ENCODE measurements at places on chromosomes 6 and 20. TPM values are rescaled to one million over a fixed set of nuclear protein-coding genes. Genes with fewer than 3 reads are reported as not detected.

DNA sequence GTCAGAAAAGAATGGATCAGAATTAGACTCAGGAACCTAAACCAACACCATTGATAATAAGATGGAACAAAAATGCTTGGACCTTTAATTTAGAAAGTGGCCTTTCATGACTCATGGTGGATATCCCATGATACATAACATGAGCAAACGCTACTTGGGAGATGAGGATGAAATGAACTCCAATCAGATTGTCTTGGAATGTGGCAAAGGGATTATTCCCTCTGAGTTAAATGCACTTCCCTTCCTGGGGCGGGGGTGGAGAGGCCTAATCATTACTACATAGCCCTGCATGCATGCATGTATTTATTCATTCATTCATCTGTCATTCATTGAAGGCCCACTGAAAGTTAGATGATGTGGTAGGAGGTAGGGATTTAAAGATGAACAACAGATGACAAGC, 174.0 kb downstream of the AIG1 start:
- no peak for DNase-seq
- H3K27ac ChIP-seq, result no peak overlapping the region
- H3K36me3 ChIP-seq, result peaks cover 1% of the 10 kb centered on the region
- no peaks in the 10 kb centered on the region for H3K27me3 ChIP-seq
- H3K4me3 ChIP-seq, result no peak overlapping the region

DNA sequence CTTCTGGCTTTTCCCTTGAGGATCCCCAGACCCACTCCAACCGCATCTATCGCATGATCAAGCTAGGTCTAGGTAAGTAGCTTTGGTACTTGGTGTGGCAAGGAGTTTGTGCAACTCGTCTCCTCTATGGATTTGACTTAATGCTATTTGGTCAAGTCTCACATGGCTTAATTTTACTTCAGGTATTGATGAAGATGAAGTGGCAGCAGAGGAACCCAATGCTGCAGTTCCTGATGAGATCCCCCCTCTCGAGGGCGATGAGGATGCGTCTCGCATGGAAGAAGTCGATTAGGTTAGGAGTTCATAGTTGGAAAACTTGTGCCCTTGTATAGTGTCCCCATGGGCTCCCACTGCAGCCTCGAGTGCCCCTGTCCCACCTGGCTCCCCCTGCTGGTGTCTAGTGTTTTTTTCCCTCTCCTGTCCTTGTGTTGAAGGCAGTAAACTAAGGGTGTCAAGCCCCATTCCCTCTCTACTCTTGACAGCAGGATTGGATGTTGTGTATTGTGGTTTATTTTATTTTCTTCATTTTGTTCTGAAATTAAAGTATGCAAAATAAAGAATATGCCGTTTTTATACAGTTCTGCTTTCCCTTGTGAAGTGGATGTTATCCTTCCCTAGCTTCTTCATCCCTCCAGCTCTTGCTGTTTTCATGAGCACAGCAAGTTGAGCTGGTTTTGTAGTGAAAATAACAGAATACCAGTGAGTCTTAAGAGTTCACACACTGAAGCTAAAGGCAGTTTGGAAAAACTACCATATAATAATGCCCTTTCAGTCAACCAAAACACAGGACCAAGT, 3.8 kb downstream of the SLC35B2 start:
- peak; percentile 79 for DNase-seq
- H3K36me3 ChIP-seq, result peaks cover 34% of the 10 kb centered on the region
- H3K4me3 ChIP-seq, result peak overlapping the region; percentile 2
- H3K27ac ChIP-seq, result peak overlapping the region; percentile 87
- H3K4me1 ChIP-seq, result peaks cover 86% of the 10 kb centered on the region
- H3K27me3 ChIP-seq, result no peaks in the 10 kb centered on the region

DNA sequence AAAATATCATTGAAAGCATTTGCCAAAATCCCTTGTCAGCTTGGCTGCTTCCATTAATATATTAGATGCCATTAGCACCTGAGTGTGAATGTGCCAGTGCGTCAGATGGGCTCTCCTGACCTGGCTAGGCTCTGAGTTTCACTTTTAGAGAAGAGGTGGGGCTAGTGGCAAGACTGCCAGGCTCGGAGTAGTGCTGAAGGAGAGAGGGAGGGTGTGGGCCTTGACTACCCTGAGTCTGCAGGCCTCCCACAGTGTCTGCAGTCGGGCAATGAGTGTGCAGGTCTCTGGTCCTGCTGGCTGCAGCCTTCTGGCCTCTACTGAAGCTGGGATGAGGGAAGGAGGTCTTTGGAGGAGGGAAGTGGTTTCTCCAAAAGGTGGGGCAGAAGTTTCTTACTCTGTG, 34.6 kb upstream of the PNPLA1 start:
- H3K27ac ChIP-seq, result no peak overlapping the region
- no peaks in the 10 kb centered on the region for H3K36me3 ChIP-seq
- DNase-seq, result no peak
- H3K4me3 ChIP-seq, result no peak overlapping the region

GRCh38 chr6:95365454-95365853, 211.9 kb upstream of the MANEA start:
- no peaks in the 10 kb centered on the region for H3K4me1 ChIP-seq
- no peak for DNase-seq
- no peaks in the 10 kb centered on the region for H3K36me3 ChIP-seq
- no peak overlapping the region for H3K4me3 ChIP-seq
- no peak overlapping the region for H3K27ac ChIP-seq

GRCh38 chr20:40370800-40371199, 318.2 kb downstream of the MAFB start:
- no peaks in the 10 kb centered on the region for H3K36me3 ChIP-seq
- no peaks in the 10 kb centered on the region for H3K27me3 ChIP-seq
- no peak overlapping the region for H3K27ac ChIP-seq
- no peak overlapping the region for H3K4me3 ChIP-seq

- no peaks in the 10 kb centered on the region for H3K4me1 ChIP-seq
- H3K27ac ChIP-seq, result no peak overlapping the region
- H3K4me3 ChIP-seq, result no peak overlapping the region
- H3K36me3 ChIP-seq, result no peaks in the 10 kb centered on the region
- DNase-seq, result no peak
Measured at GRCh38 chr20:6575912-6576401, 191.5 kb upstream of the BMP2 start.

The PROCR gene
- 1.7 TPM for total RNA-seq

DNA sequence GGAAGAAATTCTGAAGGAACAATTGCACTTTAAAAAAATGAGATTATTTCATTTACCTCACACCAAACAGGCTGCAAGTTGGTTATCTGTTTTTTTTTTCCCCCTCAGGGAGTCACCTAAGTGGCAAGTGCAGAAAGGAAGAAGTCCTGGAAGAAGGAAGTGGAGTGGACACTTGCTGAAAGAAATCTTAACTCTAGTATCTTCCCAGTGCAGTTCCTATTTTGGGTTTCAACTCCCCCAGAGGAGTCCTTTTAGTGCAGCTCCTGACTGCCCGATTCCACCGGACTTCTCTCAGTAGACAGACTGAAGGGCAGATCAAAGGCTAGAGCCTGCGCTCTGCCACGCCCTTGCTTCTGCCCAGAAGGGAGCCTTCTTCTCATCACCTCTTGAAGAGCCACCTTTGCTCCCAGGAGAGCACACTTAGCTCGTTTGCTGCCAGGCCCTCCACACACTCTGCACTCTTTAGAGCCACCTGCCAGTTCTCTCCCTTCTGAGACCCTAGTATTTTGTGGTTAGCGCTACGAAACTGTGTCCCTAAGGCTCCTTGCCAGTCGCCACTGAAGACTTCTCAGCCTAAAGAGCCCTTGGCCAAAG, 4.9 kb downstream of the MTCL3 start:
- peaks cover 27% of the 10 kb centered on the region for H3K27me3 ChIP-seq
- peaks cover 43% of the 10 kb centered on the region for H3K4me1 ChIP-seq
- DNase-seq, result no peak
- peaks cover 9% of the 10 kb centered on the region for H3K36me3 ChIP-seq
- no peak overlapping the region for H3K27ac ChIP-seq

DNA sequence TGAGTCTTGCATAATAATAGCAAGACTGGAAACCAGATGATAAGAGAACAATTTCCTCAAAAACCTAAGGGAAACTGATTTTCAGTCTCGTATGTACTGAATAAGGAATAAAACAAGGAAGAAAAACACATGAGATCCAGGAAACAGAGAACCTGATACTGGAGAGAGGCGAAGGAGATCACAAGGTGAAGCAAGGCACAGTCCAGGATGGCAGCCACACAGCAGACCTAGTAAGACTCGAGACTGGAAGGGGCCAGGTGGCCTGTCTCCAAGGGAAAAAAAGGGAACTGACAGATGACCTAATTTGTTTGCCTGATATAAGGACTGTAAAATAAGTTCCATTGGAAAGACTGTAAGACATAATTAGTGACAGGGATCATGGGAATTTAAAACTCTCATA, 71.1 kb downstream of the TASP1 start:
- H3K4me1 ChIP-seq, result no peaks in the 10 kb centered on the region
- no peak overlapping the region for H3K27ac ChIP-seq
- H3K27me3 ChIP-seq, result no peaks in the 10 kb centered on the region
- no peak for DNase-seq
- no peak overlapping the region for H3K4me3 ChIP-seq
- H3K36me3 ChIP-seq, result peaks cover 11% of the 10 kb centered on the region

GRCh38 chr20:62772990-62773844, 23.1 kb upstream of the MRGBP start:
- no peaks in the 10 kb centered on the region for H3K36me3 ChIP-seq
- no peak overlapping the region for H3K4me3 ChIP-seq
- no peak overlapping the region for H3K27ac ChIP-seq
- H3K27me3 ChIP-seq, result no peaks in the 10 kb centered on the region

The PHACTR3 gene
- not detected for total RNA-seq

DNA sequence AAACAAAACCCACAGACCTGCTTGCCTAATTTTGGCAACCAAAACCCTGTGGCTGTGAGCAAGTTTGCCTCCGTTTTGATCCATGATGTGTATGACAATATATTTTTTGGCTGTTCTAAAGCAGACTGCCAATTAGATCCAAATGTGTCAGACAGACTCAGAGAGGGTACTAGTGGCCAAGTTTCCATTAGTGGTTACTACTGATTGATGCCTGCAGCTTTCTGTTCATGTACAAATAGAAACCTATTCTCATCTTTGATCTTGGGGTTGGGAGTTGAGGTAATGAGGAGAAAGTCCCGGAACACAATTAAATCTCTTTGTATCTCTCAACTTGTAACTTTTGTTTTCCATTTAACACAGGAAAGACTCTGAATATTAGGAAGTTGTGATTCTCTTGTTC, 100.9 kb downstream of the RNF144B start:
- H3K27ac ChIP-seq, result no peak overlapping the region
- peaks cover 37% of the 10 kb centered on the region for H3K27me3 ChIP-seq
- no peak for DNase-seq
- peaks cover 2% of the 10 kb centered on the region for H3K36me3 ChIP-seq
- peaks cover 29% of the 10 kb centered on the region for H3K4me1 ChIP-seq

The CAGE1 gene
- 0.31 TPM for total RNA-seq
